ENCODE measurements at places on chromosomes 11 and 22.

DNA sequence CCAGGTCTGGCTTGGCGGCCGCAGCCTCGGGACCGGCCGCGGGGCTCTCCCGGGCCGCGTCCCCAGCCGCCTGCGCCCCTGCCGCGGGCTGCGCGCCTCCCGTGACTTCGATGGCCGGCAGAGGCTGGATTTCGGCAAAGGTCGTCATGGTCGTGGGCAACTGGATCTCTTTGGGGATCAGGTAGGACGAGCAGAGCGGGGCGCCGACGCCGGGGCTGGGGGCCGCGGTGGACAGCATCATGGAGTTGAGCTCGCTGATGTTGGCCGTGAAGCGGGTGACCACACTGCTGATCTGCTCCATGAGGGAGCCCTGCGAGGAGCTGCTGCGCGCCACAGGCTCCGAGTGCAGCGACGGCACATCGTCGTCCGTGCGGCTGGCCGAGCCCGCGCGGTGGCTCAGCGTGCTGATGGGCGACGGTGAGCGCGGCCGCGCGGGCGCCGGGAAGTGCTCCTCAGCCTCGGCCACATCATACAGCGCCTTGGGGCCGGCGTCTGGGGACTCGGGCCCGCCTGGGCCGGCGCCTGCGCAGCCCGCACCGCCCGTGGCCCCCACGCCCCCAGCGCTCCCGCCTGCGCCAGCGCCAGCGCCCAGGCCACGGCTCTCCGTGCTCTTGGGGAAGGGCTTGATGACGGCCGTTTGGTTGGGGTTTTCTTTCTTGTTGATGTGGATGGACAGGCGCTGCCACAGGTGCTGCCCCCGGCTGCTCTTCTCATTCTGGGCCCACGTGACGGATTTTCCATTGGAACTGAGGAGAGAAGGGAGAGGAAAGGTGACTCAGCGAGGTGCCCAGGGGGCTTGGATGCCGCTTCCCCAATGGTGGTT is 171.4 kb upstream of the CTSC start:
- DNase-seq: peak; percentile 73

GRCh38 chr11:9568854-9569587 is 4.4 kb upstream of the WEE1 start:
- DNase-seq: no peak

DNA sequence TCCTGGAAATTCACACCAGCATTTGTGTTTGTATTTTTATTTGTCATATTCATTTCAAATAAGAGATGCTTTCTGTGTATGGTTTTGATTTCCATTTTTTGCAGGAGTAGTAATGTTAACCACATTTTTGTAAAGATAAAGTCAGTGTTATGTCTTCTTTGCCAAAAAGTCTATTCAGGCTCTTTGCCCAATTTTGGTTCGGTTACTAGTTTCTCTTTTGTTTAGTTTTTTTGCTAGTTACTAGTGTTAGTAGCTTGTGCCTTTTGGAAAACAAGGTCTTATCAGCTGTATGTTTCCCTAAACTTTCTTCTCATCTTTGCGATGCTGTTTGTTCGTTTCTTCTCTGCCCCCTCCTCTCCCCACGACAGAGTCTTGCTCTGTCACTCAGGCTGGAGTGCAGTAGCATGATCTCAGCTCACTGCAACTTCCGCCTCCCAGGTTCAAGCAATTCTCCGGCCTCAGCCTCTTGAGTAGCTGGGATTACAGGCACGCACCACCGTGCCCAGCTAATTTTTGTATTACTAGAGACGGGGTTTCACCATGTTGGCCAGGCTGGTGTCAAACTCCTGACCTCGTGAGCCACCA is 112.3 kb upstream of the GRK3 start:
- DNase-seq: no peak

DNA sequence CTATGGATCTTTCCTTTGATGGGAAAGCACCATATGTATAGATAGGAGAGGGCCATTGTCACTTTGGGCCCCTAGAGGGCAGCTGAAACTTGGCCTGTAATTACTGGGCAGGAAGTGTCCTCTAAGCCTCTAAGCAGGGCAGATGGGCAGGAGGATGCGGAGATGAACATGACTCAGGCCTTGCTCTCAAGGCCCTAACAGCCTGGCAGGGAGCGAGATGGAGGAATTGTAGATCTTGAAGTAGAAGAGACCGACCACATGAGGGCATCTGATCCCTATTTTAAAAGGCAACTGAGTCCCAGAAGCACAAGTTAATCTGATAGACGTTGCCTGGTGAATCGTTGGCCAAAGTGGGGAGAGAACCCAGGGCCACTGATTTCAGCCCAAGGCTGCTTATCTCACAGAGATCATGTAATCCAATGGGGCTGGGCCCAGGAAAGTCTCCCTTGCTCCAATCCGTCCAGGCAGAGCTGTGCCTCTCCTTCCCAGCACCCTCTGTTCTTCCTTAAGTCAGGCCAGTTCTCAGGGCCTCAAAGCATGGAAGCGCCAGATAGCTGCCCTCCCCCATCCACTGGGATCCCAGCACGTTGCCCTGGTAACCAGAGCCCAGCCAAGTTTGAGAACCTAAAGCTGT is 2.5 kb upstream of the SEPTIN3 start:
- DNase-seq: no peak

DNA sequence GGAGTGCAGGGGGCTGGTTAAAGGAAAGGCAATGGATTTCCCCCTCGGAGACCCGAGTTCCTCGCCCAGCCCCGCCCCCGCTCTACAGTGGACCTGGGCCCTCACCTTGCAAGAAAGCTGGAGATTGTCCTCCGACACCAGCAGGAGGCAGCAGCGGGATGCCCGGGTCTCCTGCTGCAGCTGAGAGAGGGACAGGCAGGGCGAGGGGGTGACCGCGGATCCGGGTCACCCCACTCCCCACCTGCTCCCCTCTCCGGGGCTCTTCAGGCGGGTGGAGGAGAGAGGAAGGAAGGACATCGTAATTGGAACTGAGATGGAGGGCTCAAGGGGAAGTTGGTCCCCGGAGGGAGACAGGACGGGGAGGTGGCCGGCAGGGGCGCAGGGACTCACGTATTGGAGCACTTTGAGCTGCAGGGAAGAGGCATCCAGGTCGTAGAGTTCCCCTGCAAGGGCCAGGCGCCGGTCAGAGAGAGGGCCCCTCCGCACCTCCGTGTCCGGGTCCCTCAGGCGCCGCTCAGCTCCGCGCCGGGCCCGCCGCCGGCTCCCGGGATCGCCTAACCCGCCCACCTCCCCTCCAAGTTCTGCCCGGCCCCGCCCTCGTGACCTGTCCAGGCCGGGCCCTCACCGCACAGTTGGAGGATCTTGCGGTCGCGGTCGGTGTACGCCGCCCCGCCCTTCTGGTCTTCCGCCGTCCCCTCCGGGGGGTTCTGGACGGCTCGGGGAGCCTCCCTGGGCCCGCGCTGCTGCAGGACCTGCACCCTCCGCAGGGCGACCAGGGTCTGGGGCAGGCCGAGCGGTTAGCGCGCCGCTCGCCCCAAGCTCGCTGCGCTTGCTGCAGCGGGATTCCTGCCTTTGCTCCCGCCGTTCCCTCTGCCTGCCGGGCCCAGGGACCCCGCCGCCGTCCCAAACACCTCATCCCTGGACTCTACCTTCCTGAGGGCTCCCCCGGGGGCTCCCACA is 84.1 kb downstream of the PDE2A start:
- DNase-seq: no peak

GRCh38 chr11:130431331-130431773 is 2.9 kb upstream of the ADAMTS8 start:
- peak; percentile 66 for DNase-seq

DNA sequence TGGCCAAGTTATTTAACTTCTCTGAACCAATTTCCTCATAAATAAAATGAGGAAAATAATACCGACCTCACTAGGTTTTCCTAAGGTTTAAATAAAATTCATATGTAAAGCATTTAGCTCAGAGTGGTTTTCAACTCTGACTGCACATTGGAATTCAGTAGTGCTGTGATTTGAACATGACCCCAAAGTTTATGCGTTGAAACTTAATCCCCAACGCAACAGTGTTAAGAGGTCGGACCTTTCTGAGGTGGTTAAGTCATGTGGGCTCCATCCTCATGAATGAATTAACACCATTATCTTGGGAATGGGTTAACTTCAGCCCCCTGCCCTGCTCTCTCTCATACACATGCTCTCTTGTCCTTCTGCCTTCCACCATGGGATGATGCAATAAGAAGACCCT is 322.2 kb downstream of the AASDHPPT start:
- no peak for DNase-seq
